ENCODE measurements at places on chromosomes 5 and 9.

- no peak for DNase-seq
Measured at GRCh38 chr5:67308988-67309688, 112.5 kb upstream of the CD180 start.

DNA sequence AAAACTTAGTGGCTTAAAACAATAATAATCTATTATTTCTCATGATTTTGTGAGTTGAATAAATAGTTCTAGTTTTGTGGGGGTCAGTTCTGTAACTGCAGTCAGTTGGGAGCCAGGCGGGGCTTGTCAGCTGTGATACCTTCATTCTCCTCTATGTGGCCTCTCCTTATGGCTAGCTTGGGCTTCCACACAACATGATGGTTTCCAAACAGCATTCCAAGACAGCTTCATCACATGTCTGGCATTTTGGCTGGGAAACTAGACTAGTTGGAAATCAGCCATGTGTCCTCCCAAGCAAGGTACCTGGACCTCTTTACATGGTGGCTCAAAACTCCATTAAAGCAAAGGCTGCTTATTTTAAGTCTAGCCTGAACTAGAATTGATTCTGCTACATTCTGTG lies 61.4 kb upstream of the RANBP3L start:
- peak; percentile 80 for DNase-seq

DNA sequence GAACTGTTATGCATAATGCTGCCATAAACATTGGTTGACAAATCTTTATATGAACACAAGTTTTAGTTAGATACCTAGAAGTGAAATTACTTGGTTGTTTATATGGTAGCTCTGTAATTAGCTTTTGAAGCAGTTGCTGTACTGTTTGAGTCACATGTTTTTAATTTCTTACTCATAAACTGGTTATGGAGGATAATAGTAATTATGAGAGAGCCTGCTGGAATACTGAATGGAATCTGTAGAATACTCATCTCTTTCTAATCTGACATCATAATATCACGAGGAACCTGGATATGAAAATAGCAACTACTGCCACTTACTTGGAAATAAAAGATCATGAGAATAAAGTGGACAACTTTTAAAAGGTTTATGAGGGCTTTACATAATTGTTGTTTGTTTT lies 509.2 kb downstream of the CETN3 start:
- no peak for DNase-seq

GRCh38 chr9:81397481-81398381 lies 291.6 kb downstream of the TLE1 start:
- no peak for DNase-seq

- DNase-seq, result peak; percentile 74
Measured at GRCh38 chr5:141326088-141326854, 4.0 kb upstream of the PCDHGA1 start.

GRCh38 chr5:137575847-137576246 lies 76.7 kb upstream of the SPOCK1 start:
- DNase-seq, result no peak

GRCh38 chr5:23072179-23072578 lies 219.0 kb upstream of the CDH12 start:
- no peak for DNase-seq

- DNase-seq, result no peak
Measured at GRCh38 chr5:149261246-149261645, 10.4 kb upstream of the AFAP1L1 start.

- DNase-seq, result no peak
Measured at GRCh38 chr5:69374911-69375446, 5.4 kb downstream of the RAD17 start.

- no peak for DNase-seq
Measured at GRCh38 chr5:74736759-74737158, 30.2 kb downstream of the GFM2 start.

DNA sequence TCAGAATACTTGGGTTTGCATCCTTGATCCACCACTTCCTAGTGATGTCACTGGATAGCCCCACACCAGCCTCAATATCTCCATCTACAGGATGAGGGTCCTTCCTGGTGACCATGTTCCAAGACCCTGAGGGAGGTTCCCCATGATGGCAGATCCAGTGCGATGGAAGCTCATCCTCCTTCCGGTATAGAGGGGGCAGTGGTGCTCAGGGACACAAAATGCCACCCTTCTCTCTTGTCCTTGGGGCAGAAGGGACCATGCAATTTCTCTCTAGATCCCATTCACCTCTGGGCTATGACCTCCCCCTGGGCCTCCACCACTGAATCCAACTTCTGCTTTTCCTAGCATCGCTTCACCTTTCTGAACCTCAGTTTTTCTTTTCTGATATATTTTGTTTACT lies 5.4 kb upstream of the SLC25A51 start:
- no peak for DNase-seq

DNA sequence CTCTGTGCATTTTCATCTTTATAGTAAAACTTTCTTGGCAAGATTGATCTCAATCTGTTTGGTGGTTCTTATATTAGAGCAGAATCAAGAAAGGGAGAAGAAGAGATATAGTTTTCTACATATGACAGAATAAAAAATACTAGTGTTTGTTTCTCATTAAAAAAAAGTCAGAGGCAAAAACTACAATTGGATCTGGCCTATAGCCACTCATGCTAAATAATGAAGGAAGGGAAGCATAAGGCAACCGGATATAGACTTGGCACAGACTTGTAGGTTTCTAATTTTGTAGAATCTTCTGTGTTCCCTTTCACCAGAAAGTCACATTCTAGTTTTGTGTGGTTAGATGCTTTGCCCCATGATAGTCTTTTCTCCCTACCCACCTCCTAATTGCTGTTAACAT lies 306.2 kb downstream of the PIK3R1 start:
- no peak for DNase-seq

Measured in fibroblast of the aortic adventitia (primary cell).